ENCODE measurements at places on chromosomes 11 and 22. TPM values are rescaled to one million over a fixed set of nuclear protein-coding genes. Genes with fewer than 3 reads are reported as not detected.

DNA sequence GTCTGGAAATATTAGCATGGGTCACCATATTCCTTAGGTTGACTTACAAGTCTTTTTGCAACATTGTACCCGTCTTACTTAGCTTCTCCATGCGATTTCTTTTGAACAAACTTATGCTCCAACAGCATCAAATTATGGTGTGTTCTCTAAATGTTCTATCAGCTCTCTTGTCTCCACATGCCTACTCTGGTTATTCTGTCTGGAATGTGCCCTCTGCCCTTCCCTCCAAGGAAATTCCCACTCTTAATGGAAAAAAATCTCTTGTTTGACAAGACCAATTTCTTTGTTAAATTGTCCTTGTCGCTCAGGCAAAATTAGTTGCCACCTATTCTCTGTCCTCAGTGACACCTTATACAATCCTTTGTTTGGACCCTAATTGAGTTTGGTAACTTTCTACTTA, 522.8 kb upstream of the LUZP2 start:
- H3K4me3 ChIP-seq = no peak overlapping the region
- H3K27me3 ChIP-seq = no peaks in the 10 kb centered on the region
- H3K4me1 ChIP-seq = no peaks in the 10 kb centered on the region
- H3K36me3 ChIP-seq = no peaks in the 10 kb centered on the region
- no peak overlapping the region for H3K27ac ChIP-seq

DNA sequence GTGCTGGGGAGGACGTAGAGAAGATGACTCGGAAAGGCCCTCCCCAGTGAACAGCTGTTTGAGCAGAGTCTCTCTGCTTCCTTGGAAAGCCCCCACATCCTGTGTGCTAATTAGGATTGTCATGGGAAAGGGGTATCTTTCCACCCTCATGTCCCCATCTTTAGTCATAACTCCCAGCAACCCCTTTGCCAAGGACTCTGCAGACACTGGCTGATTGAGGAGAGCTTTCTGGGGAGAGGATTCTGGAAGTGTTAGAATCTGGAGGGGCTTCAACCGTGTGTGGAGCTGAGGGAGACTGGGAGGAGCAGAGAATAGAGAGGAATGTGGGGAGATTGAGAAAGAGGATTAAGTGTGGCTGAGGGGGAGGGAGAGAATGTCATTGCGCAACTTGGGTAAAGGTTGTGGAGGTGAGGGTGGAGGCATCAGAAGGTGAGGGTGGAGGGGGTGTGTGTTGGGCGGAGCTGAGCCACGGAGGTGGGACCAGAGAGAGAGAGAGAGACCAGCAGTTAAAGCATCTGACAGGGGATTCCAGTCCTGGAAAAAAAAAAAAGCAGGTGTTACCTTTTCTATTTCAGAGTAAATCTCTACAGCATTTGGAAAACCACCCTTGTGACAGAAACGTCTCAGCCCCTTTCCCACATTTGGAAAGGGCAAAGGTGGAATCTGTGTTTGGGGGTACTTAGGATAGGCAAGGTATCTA, 2.2 kb downstream of the DTX4 start:
- H3K36me3 ChIP-seq = peaks cover 2% of the 10 kb centered on the region
- peaks cover 36% of the 10 kb centered on the region for H3K4me1 ChIP-seq
- DNase-seq = no peak
- peak overlapping the region; percentile 81 for H3K4me3 ChIP-seq

GRCh38 chr11:115887316-115887715, 383.1 kb upstream of the CADM1 start:
- H3K36me3 ChIP-seq = no peaks in the 10 kb centered on the region
- no peaks in the 10 kb centered on the region for H3K27me3 ChIP-seq
- H3K27ac ChIP-seq = no peak overlapping the region
- DNase-seq = no peak
- no peaks in the 10 kb centered on the region for H3K4me1 ChIP-seq

GRCh38 chr11:105609832-105610781, at the start of gene GRIA4:
Gene GRIA4, plus strand, starts transcription at chr11:105610073. Its CDS starts 925 bp downstream, at chr11:105610998.
- no peak for DNase-seq
- peaks cover 13% of the 10 kb centered on the region for H3K4me1 ChIP-seq
- no peaks in the 10 kb centered on the region for H3K36me3 ChIP-seq
- H3K4me3 ChIP-seq = peak within 1 kb of the TSS; percentile 27
- no peak within 1 kb of the TSS for H3K27ac ChIP-seq

GRCh38 chr11:78112582-78113275, 26.7 kb downstream of the ALG8 start:
- no peaks in the 10 kb centered on the region for H3K4me1 ChIP-seq
- H3K4me3 ChIP-seq = no peak overlapping the region
- H3K27ac ChIP-seq = no peak overlapping the region
- H3K27me3 ChIP-seq = no peaks in the 10 kb centered on the region
- no peak for DNase-seq

DNA sequence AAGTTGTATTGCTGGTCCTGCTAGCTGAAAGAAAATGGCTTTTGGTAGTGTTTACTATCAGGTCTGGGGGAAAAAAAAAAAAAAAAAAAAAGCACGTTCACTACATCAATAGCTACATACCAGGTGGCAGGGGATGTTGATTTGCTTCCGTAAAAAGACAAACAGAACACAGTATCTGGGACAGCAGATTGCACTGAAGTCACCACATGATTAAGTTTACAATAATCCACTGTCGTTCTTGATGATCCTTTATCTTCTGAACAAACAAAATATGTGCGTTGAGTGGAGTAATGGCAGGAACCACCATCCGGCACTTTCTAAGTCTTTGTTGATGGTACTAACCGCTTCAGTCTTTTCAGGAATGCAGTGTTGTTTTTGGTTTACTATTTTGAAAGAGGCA, 48.7 kb downstream of the DDX6 start:
- no peak overlapping the region for H3K27ac ChIP-seq
- no peaks in the 10 kb centered on the region for H3K4me1 ChIP-seq
- no peaks in the 10 kb centered on the region for H3K36me3 ChIP-seq

DNA sequence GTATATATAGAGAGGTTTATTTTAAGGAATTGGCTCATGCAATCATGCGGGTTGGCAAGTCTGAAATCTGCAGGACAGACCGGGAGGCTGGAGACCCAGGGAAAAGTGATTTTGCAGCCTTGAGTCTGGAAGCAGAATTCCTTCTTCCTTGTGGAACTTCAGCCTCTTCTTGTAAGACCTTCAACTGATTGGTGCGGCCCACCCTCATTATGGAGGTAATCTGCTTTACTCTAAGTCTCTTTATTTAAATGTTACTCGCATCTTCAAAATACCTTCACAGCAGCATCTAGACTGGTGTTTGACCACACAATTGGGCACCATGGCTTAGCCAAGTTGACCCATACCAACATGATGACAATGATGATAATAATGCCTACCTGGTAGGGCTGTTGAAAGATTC, 17.8 kb downstream of the MB start:
- no peak overlapping the region for H3K27ac ChIP-seq
- peaks cover 8% of the 10 kb centered on the region for H3K4me1 ChIP-seq
- DNase-seq = no peak

- H3K36me3 ChIP-seq = no peaks in the 10 kb centered on the region
- no peak overlapping the region for H3K4me3 ChIP-seq
- peak; percentile 42 for DNase-seq
- no peaks in the 10 kb centered on the region for H3K27me3 ChIP-seq
- H3K4me1 ChIP-seq = peaks cover 13% of the 10 kb centered on the region
- H3K27ac ChIP-seq = peak overlapping the region; percentile 29
These were observed 8.4 kb upstream of the CTR9 start for GRCh38 chr11:10742460-10743208.

- peaks cover 1% of the 10 kb centered on the region for H3K36me3 ChIP-seq
- H3K4me1 ChIP-seq = peaks cover 59% of the 10 kb centered on the region
- DNase-seq = no peak
These were observed 42.2 kb downstream of the MRTFA start for GRCh38 chr22:40594346-40594745.

GRCh38 chr11:16611926-16612565, 126.4 kb upstream of the C11orf58 start:
- no peak overlapping the region for H3K27ac ChIP-seq
- no peaks in the 10 kb centered on the region for H3K36me3 ChIP-seq
- no peak for DNase-seq
- H3K4me1 ChIP-seq = peaks cover 21% of the 10 kb centered on the region
- no peak overlapping the region for H3K4me3 ChIP-seq

DNA sequence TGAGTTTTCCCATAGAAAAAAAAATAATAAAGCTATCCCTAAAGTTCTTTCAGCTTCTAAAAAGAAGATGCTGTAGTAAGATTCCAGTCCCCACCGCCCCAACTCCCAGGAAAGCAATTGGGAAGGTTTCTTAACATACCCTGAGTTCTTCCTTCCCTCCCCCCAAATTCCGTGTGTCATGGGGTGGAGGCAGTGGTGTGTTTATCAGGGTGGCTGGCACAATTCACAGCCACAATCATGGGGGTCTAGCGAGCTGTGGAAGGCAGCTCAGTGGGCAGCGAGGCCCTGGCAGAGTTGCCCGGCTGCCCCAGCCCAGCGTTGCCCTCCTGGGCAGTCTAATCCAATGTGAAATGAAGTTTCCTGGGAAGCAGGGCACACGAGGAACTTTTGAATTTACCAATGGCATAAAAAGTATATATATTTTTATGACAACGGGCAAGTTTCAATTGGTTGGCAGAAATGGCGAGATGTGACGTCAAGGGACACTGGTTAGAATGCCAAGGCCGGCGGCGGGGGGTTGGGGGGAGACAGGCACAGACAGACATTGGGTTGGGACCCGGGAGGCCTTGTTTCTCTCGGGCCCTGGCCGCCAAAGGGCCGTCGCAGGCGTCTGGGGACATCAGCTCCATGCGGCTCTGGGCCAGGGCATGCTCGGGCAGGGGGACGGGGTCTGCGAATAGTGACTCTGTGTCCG, 80.7 kb upstream of the PPARA start:
- no peak for DNase-seq
- no peaks in the 10 kb centered on the region for H3K27me3 ChIP-seq
- peaks cover 20% of the 10 kb centered on the region for H3K36me3 ChIP-seq
- peaks cover 21% of the 10 kb centered on the region for H3K4me1 ChIP-seq
- H3K4me3 ChIP-seq = peak overlapping the region; percentile 59

GRCh38 chr11:76266286-76267100, 60.2 kb upstream of the WNT11 start:
- H3K4me3 ChIP-seq = no peak overlapping the region
- H3K36me3 ChIP-seq = no peaks in the 10 kb centered on the region
- peaks cover 16% of the 10 kb centered on the region for H3K4me1 ChIP-seq
- H3K27ac ChIP-seq = peak overlapping the region; percentile 62
- peak; percentile 26 for DNase-seq
- H3K27me3 ChIP-seq = peaks cover 15% of the 10 kb centered on the region

DNA sequence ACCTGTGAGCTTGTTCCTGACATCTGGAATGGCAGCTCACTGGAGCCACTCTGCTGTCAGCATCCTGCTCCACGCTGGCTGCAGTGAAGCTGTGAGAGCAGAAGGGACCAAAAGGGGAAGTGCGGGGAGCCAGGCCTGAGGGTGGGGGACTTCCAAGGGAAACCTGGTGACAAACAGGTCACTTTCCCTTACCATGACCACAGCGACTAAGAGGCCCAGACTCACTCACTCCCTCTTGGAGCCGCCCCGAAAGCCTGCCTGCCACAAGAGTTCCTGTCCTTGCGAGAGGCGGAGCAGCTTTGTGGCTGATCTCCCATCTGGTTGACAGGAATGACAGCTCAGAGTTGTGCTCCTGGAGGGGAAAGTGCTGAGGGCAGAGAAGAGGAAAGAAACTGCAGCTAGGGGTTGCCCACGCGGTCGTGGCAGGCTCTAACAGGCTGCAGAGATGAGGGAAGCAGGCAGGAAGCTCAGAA, 183.8 kb upstream of the NTM start:
- H3K27ac ChIP-seq = no peak overlapping the region
- no peaks in the 10 kb centered on the region for H3K27me3 ChIP-seq
- DNase-seq = no peak
- H3K4me3 ChIP-seq = no peak overlapping the region
- H3K36me3 ChIP-seq = no peaks in the 10 kb centered on the region

- no peak for DNase-seq
- H3K4me1 ChIP-seq = no peaks in the 10 kb centered on the region
- H3K27me3 ChIP-seq = no peaks in the 10 kb centered on the region
- no peaks in the 10 kb centered on the region for H3K36me3 ChIP-seq
- H3K27ac ChIP-seq = no peak overlapping the region
These were observed 8.8 kb downstream of the FOXR1 start for GRCh38 chr11:118980191-118980881.

DNA sequence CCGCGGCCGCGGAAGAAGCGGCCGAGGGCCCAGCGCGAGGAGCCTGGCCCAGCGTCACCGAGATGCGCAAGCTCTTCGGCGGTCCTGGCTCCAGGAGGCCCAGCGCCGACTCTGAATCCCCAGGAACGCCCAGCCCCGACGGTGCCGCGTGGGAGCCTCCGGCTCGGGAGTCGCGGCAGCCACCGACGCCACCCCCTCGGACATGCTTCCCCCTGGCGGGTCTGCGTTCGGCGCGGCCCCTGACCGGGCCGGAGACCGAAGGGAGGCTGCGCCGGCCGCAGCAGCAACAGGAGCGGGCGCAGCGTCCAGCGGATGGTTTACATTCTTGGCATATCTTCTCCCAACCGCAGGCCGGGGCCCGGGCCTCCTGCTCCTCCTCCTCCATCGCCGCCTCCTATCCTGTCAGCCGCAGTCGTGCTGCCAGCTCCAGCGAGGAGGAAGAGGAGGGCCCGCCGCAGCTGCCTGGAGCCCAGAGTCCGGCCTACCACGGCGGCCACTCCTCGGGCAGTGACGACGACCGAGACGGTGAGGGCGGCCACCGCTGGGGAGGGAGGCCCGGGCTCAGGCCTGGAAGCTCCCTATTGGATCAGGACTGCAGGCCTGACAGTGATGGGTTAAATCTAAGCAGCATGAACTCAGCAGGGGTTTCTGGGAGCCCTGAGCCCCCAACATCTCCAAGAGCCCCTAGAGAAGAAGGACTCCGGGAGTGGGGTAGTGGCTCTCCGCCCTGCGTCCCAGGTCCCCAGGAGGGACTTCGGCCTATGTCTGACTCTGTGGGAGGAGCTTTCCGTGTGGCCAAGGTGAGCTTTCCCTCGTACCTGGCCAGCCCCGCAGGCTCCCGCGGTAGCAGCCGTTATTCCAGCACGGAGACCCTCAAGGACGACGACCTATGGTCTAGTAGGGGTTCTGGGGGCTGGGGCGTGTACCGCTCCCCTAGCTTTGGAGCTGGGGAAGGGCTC, 1.2 kb downstream of the ARHGEF17 start:
- H3K4me3 ChIP-seq = peak overlapping the region; percentile 75
- H3K36me3 ChIP-seq = peaks cover 3% of the 10 kb centered on the region
- no peak for DNase-seq
- H3K27me3 ChIP-seq = no peaks in the 10 kb centered on the region
- peaks cover 16% of the 10 kb centered on the region for H3K4me1 ChIP-seq

DNA sequence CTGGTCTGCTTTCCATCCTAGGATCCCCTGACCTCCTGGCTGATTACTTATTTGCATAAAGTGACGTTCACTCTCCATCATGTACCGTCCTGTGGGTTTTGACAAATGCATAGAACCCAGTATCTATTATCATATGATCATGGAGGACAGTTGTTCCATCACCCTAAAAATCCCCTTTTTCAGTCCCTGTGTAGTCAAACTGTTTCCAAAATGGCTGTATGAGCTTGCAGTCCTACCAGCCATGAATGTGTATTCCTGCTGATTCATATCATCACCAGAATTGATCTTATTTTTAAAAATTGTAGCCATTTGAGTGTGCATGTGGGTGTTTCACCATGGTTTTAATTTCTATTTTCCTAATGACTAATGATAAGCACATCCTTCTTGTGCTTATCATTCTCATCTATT, 108.8 kb downstream of the MPPED1 start:
- H3K4me1 ChIP-seq = peaks cover 7% of the 10 kb centered on the region
- H3K27me3 ChIP-seq = no peaks in the 10 kb centered on the region
- DNase-seq = no peak
- H3K36me3 ChIP-seq = no peaks in the 10 kb centered on the region
- H3K27ac ChIP-seq = no peak overlapping the region
- H3K4me3 ChIP-seq = no peak overlapping the region

Gene CNTF
- polyA plus RNA-seq = 0.96 TPM

Gene LZTR1
- 41.6 TPM for polyA plus RNA-seq

Gene CHADL
- polyA plus RNA-seq = 0.26 TPM

Gene EMID1
- not detected for polyA plus RNA-seq
